ENCODE measurements at places on chromosomes 1 and 21. TPM values are rescaled to one million over a fixed set of nuclear protein-coding genes. Genes with fewer than 3 reads are reported as not detected.
A peak's percentile ranks its signal among the peaks of the same experiment; 100 is the strongest.

DNA sequence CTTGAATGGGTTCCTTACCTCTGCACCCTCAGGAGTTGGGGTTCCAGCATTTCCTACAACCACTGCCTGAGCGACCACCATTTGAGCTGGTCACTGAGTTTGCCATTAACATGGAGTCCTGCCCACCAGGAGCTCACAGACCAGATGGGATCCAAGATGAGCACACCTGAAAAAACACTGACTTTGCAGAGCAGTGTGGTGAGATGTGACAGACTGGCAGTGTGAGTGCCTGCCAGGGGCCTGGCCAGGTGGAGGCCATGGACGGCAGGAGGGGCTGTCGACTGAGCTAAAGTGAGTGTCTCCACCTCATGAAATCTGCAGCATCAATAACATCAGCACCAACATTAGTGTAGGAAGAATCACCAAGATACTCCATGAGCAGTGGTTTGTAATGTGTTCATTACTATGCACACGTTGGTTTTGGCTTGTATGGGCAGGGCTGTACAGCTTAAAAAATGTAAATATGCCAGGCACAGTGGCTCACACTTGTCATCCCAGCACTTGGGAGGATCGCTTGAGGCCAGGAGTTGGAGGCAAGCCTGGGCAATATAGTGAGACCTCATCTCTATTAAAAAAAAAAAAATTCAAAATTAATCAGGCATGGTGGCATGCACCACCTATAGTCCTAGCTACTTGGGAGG, 12.2 kb upstream of the MIXL1 start:
- DNase-seq = no peak

- DNase-seq = peak; percentile 31
Observed at GRCh38 chr21:27802816-27803475, 836.1 kb upstream of the ADAMTS5 start.

- DNase-seq = no peak
Observed at GRCh38 chr1:39305555-39305954, 101.1 kb downstream of the MACF1 start.

DNA sequence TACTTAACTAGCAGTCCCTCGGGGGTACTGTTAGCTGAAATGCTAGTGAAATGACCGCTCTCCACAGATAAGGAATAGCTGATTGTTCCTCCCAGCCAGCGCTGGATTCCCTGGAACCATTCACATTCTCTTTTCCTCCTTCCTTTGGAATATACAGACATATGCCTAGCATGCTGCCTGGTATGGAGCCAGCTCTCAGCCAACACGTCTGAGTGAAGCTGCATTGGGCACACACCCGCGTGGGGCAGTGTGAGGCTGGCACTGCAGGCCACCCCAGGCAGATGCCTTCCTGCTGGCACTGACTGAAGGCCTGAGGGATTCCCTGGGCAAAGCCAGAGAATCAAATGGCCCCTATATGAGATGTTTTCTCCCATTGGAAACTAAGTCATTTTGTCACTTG, 66.7 kb downstream of the TLR5 start:
- DNase-seq = no peak

DNA sequence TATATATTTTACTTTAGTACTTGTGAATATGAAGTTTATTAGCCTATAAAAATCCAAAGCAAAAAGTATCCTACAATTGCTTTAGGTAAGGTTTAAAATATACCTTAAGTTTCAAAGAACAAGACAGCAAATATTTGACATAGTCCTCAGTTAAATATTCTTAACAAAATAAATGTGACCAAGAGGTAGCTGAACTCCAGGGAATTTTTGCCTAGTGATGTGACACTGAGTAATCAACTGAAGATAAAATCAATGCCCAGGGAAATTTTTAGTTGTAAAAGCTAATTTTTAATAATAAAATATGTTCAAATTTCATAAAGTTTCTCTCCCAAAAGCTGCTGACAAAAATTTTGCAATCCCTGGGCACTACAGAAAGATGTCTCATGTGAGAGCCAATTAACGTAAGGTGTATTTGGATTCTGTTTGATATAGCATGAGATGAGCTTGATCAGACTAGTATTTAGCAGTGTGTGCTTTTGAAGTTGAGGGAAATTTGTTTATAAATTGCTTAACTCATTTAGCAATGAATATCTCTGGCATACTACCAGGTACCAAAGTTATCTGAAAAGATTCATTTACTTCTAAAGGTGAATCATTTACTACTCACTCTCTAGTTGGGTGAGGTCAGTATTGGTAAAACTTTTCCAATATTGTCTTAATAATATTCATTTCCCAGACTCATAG, 80.2 kb upstream of the PALMD start:
- DNase-seq = no peak

DNA sequence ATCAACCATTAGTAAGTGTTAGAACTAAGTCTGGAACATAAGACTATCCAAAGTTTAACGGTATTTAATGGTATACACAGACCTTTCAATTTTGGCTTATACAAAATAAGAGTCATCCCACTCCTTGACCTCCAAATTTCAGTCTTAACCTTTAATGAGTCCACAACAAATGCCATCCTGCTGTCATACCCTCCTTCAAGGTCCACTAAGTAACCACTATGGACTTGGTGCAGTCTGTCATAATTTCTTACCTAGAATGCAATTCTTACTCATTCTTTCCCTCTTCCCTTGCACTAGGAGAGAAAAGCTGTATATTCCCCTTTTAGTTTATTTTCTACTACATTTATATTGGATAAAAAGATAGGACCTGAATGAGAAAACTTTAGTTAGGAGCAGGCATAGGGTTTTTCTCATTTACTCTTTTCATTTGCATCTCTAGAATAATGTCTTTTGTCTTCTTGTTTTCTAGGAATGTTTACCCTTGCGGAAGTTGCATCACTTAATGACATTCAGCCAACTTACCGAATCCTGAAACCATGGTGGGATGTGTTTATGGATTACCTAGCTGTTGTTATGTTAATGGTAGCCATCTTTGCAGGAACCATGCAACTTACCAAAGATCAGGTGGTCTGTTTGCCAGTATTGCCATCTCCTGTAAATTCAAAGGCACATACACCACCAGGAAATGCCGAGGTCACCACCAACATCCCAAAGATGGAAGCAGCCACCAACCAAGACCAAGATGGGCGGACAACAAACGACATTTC, 62.1 kb upstream of the ZNF326 start:
- no peak for DNase-seq

DNA sequence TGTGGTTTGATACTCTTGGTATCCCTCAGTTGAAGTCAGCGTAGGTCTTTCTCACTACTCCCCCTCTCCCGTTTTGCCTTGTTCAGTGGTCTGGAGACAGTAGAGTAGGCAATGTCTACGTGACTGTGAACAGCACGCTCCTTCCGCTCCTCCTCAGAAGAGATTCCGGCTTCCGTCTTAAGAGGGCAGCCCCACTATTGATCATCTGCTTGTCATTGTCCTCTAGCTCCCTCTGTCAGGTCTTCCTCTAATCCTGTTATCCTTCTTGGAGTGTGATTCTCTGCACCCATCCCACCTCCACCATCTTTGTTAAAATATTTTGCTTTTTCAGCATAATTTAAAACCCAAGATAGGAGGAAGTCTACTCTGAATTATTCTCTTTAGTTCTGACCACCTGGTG, 129.9 kb upstream of the KCNK2 start:
- DNase-seq = no peak

DNA sequence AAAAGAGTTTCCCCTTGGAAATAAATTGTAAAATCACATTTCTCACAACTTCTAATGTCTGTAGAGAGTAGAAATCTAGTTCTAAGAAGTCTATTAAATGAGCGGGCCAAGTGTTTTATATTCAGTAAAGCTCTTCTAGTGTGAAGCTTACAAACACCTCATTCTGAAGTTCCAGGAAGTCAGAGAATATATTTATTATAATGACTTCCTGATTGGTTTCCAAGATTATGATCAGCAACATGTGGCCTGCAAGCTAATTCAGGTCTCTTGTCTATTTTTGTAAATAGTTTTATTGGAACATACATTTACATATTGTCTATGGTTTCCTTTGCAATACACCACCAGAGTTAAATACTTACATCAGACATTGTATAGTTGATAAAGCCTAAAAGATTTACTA, 603.9 kb downstream of the AMY1C start:
- no peak for DNase-seq

DNA sequence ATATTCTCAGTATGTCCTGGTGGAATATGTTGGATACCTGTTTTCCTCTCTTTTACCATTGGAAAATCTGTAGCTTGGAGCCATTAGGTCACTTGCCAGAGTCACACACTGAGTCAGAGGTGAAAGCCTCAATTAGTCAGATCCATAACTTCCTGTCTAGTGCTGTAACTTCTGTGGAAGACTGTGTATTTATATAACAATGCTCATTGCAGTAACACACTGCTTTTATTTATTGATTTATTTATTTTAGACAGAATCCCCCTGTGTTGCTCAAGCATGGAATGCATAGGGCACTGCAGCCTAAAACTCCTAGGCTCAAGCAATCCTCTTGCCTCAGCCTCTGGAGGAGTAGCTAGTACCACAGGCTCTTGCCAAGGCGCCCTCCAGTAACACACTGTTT, 1.3 kb upstream of the DOCK7 start:
- DNase-seq = no peak

DNA sequence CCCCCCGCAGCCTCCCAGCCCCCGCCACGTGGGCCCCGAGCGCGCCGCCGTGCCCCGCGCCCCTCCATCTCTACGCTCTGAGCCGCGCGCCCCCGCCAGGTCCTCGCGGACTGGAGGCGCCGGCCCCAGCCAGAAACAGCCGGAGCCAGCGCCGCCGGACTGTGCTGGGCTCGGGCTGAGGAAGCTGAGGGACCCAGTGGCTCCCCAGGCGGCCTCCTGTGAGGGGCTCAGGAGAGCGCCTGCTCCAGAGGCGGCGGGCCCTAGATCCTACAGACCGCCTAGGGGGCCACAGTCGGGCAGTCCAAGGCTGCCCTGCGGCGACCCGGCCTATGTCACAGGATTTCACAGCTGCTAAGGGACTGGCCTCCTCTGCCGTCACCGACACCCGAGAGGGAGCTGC, 82.1 kb downstream of the NENF start:
- DNase-seq = no peak

Gene KRTAP24-1
- total RNA-seq = not detected

Gene KLHDC7A
- total RNA-seq = 1.4 TPM

Gene LSS
- 65.6 TPM for total RNA-seq

Gene FLG2
- total RNA-seq = not detected

Gene CYP4A11
- not detected for total RNA-seq

Gene C1orf141
- not detected for total RNA-seq

All from left colon (tissue), 2 donors.